Caco-2 (cell line): ENCODE measurements at places on chromosomes 16 and 17. TPM values are rescaled to one million over a fixed set of nuclear protein-coding genes. Genes with fewer than 3 reads are reported as not detected.

DNA sequence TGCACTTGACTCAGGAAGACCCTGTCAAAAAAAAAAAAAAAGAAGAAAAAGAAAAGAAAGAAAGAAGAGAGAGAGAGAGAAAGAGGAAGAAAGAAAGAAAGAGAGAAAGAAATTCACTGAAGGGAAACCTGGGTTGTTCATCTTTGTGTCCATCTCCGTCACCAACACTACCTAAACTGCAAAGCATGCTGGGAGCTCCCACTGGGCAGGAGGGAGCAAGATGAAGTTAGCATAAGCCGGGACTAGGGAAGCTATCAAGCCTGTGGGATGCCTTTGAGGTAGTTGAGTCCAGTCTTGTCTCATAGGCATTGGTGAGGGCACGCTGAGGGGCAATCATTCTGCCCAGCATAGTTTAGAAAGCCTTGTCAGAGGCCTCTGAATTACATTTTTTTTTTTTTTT, 7.6 kb upstream of the CBFB start:
- peaks cover 27% of the 10 kb centered on the region for H3K4me1 ChIP-seq
- H3K27ac ChIP-seq, result no peak overlapping the region
- no peak overlapping the region for H3K4me3 ChIP-seq

Gene PMFBP1
- 4.5 and 5.6 TPM in 2 replicates for total RNA-seq

Gene FBXO39
- total RNA-seq, result not detected in 2 replicates

Gene KPNA2
- total RNA-seq, result 324 and 339 TPM in 2 replicates

DNA sequence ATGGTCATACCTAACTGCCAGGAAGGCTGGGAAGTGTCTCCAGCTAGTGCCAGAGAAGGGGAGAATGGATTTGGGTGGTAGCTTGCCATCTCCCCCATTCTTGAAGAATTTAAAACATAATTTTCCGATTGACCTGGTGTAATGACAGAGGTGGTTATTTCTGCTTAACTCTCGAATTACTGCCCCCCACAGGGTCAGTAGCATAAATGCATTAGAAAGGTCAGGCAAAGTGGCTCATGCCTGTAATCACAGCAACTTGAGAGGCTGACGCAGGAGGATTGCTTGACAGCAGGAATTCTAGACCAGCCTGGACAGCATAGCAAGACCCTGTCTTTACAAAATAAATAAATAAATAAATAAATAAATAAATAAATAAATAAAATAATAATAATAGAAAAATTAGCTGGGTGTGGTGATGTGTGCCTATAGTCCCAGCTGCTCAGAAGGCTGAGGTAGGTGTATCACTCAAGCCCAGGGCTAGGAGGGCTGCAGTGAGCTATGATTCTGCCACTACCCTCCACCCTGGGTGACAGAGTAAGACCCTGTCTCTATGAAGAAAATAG, 27.5 kb downstream of the TMC7 start:
- H3K36me3 ChIP-seq, result no peaks in the 10 kb centered on the region
- no peak overlapping the region for H3K27ac ChIP-seq
- DNase-seq, result no peak
- H3K4me3 ChIP-seq, result no peak overlapping the region
- H3K4me1 ChIP-seq, result 0 out of 2 replicates have a peak, but pooled peaks cover 5% of the 10 kb centered on the region

Gene CBX4
- 90.8 and 114 TPM in 2 replicates for total RNA-seq
